Activated T-helper 2 cell treated with anti-CD3 and anti-CD28 coated beads, Interferon-gamma antibody, Interleukin-2, Interleukin-4, amounts not matched to agents 10 μg/mL and 5 μg/mL and 100 μg/mL, durations not matched to agents 14 hours and 24 hours and 36 hours (primary cell): ENCODE measurements at places on chromosomes 7 and 10. TPM values are rescaled to one million over a fixed set of nuclear protein-coding genes. Genes with fewer than 3 reads are reported as not detected.

GRCh38 chr10:67471022-67471421, 225.0 kb downstream of the CTNNA3 start:
- DNase-seq = no peak

DNA sequence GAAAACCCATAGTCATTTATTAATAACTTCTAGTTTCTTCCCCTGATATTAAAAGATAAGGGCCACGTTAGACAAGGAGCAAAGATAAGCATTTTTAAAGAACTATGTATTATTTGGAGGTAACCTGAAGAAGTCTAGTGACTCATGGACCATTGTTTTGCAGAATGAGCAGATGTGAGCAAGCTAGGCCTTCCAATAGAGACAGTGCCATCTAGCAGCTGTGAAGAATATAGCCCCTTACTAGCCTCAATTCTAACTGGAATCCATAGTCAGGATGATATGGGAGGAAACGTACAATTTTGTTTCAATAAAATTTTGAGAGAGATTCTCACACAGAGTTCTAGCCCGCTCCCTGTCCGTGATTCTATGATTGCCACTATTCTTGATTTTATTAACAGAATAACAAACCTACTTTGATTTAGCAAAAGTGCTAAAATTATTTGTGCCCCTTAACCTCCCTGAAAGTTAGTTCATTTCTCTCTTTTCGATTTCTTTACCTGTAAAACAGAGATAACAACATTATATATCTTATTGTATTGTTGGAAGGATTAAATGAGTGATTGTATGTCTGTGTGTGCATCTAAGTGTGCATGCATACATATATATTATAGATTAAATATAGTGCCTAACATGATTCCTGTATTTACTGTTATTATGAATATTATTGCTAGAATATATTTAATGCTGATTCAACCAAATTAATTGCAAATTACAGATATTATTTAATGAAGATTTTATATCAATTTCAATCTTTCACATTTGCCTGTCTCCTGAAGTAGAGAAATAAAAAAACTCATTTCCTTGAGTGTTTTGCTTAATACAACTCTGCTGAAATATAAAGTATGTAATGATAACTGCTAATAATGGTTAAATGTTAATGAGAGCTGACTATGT, 22.7 kb downstream of the FAM237B start:
- no peak for DNase-seq

DNA sequence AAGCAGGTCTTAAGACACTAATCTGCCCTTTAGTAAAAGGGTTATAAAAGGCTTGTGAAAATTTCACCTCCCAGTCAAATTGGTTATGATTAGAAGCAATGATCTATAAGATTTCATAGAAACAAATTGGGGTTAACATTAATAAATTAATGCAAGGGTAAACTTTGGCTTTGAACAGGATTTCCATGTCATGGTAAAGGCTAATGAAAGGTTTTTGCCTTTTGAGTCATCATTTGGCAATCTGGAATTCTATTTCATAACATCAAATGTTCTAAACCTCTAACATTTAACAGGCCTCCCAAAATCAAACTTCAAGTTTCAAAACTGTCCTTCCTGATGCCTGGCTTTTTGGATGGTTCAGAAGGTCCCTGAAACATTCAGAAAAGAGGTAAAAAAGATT, 62.4 kb downstream of the COA1 start:
- no peak for DNase-seq

- no peak for DNase-seq
Measured at GRCh38 chr10:97462309-97462708, 16.3 kb downstream of the ZDHHC16 start.

- no peak for DNase-seq
Measured at GRCh38 chr7:64544010-64544409, 18.9 kb downstream of the ZNF680 start.

DNA sequence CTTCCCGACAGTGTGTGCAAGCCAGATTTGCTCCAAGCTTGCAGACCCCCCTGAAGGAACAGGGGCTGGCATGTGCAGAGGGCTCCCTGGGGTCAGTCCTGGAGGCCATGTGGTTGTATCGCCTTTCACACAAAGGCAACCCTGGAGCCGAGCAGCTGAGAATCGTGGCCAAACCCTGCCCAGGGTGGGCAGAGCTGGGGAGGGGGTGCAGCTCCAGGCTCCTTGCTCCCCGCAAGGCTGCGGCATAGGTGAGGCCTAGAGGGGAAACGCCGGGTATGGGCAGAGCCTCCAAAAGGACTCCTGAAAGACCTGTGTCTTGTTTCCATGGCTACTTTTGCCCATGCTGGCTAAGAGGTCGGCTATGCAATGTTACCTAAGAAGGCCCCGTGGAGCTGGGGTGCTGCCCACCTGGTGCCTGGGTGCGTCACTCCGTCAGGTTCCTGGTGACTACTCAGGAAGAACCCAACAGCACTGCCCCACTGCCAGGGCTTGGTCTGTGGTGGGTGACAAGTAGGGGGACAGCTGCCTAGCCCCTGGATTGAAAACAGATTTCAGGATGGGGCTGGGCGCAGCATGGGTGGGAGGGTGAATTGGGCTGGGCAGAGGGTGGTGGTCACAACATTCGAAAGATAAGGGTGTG, 171.0 kb upstream of the SHH start:
- no peak for DNase-seq

DNA sequence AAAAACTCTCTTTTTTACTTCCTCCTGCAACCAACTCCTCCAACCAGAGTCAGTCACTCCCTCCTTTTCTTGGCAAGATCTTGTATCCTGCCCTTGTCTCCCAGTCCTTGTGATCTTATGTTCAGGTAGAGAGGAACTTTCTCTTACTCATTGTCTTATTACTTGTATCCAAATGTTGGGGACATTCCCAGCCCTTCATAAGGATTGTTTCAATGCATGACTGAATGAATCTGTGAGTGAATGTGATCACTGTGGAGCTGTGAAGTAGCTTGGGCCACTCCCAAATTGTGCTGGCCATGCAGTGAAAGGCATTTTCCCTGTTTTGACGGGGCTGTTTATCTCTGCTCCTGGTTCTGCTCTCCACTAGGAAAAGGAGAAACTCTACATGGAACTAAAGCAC, 93.7 kb downstream of the CFAP58 start:
- no peak for DNase-seq

GRCh38 chr10:87869773-87870551, 6.5 kb downstream of the PTEN start:
- no peak for DNase-seq

- no peak for DNase-seq
Measured at GRCh38 chr7:93620864-93621263, 46.3 kb upstream of the CALCR start.

Gene CRHR2
- not detected in 2 replicates for total RNA-seq

Gene NXPH1
- not detected in 2 replicates for total RNA-seq

Gene CNNM1
- 0.21 and 0.28 TPM in 2 replicates for total RNA-seq

Gene CTAGE15
- total RNA-seq = 1.5 and 2.4 TPM in 2 replicates

Gene SRRM3
- total RNA-seq = 0.11 and 0.23 TPM in 2 replicates

Gene ACSL5
- 39.7 and 45.9 TPM in 2 replicates for total RNA-seq

Gene SLC26A4
- 3.6 and 3.9 TPM in 2 replicates for total RNA-seq

Gene CTAGE4
- total RNA-seq = 1.2 and 1.6 TPM in 2 replicates
